Renal cortical epithelial cell (primary cell): ENCODE measurements at places on chromosomes 2 and 18.

DNA sequence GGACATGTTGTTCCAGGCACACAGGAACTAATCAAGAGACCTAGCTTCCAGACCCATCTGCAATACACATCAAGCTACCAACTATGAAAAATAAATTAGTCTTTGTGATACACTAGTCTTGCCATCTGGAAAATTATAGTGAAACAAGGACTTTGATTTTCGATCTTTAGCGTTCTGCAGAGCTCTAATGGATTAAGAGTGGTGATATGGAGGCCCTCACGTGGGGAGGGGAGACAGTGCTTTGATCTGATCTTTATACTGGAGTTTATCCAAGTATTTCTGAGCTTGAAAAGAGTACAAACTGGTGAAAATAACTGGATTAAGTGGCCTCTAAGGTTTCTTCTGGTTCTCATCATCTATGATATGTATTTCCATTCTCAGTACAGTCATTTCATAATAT, 273.4 kb upstream of the CDH7 start:
- no peak for DNase-seq

DNA sequence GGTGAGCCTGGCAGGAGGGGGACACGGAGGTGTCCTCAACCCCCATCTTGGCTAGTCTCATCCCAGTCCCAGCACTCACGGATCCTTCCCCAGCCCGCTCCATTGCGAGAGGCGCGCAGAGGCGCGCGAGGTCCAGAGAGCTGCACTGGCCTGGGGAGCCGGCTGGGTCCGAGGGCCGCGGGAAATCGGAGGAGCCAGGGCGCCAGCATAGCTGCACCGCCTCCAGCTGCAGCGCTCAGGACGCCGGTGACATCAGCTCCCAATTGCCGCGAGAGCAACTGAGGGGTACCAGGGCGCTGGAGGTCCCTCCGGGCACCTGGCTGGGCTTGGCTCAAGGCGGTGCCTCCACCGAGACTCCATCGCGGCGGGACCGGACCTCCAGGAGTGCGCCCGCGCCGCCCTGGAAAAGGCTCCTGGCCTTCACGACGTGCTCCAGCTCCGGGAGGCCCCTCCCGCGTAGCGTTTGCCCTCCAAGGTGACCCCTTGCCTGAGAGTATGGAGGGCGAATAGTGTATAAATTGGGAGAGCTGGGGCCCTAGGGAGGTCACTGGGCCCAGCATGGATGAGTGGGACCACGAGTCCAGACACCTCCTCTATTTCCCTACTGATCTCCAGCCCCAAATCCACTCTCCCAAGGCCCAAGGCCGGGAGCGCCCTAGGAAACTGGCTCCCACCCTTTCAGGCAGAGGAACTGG, 5.5 kb downstream of the RTKN start:
- DNase-seq, result no peak

DNA sequence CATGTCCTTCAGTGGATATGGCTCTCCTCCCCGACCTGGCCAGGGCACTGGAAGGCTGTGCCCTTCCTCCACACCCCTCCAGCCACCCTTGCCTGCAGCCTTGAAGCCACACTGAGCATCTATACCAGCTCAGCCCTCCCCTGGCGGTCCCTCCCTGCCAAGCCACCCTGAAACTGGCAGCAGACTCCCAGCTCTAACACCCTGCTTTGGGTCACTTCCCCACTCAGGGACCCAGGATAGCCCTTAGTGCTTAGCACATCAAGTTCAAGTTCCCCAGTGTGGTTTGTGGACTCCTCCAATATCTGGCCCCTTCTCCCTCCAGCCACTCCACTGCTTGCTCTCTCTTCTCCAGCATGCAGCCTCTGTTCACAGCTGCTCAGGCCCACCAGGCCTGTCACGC, 89.4 kb downstream of the TNS1 start:
- no peak for DNase-seq

DNA sequence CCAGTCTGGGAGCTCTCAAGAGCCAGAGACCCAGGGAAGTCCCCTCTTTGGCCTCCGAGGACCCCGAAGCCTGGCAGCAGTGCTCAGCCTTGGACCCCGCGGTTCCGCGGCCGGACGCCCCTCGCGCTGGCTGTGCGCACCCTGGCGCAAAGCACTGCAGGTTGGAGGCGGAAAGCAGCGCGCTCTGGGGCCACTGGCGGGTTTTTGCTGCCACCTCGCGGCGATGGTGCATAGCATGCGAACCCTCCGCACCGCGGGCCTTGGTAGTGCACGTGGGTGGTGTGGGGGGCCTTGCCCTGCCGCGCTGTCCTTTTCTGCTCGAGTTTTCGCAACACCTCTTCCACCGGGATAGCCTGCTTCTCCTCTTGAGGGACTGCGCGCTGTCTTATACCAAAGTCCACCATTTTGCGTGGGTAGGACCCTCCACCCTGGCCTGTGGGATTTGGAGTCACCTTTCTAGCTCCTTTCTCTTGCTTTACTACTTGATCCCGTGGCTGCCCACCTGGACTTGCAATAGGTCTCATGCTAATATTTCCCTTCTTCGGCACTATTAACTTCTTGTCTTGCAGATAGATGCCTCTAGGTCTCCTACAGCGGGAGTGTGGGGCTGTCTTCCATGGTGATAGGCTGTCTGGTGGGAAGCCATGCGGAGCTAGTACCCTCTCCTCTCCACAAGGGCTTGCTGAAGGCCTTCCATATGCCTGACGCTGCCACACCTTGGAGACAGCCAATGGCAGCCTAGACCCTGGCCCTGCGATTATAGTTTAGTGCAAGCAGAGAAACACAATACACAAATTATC, 14.3 kb downstream of the SIX3 start:
- DNase-seq, result peak; percentile 11

DNA sequence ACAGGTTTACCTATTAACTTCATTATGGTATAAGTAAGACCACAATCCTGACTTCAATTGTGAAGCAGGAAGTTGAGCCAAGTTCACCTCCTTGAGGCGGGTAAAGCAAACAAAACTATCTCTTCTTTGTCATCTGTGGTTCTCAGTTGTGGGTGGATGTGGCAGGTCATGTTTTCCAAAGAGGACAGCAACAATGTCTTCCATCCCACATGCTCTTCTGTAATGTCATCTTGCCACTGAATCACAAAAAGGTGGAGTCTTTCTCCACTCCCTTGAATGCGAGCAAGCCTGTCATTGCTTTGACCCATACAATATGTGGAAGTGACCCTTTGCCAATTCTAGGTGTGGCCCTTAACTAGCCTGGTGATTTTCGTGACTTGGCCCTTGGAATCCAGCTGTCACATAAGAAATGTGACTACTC, 98.7 kb downstream of the GRB14 start:
- DNase-seq, result peak; percentile 92

DNA sequence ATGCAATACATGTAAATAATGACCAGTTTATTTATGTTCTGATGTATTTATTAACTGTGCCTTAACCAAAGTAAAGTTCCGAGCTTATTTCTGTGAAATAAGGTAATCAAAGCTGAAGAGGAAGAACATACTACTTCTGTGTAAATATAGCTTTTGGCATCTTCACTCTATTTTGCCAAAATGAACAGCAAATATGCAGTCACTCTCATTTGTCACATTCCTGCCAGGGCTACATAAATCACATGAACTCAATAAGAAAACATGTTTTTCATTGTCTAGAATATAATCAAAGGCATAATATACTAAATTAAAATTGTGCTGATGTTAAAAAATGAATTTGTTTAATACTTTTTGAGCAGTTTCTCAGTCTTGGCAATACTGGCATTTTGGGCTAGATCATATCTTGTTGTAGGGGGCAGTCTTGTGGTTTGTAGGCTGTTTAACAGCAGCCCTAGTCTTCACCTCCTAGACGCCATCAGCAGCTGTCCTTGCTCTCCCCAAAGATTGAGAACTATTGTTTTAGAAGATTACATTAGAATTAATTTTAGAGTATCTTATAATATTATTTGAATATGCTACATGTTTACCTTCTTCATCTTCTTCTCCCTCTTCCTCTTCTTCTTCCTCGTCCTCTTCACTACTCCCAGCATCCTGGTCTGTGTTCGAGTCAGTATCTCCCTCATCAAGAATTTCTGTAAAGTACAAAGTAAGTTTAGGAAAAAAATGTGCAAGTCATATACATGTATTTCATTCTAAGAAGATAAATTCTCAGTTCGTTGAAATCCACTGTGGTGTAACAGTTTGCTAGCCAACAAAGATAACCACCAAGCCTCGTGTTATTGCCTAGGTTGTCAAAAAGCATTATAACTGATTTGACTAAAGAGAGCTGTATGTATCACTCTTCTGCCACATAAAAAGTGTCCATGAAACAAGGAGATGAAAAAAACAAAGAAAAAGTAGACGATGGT, 41.5 kb downstream of the CWC22 start:
- no peak for DNase-seq

GRCh38 chr2:212672186-212672585, 133.6 kb upstream of the ERBB4 start:
- no peak for DNase-seq

- DNase-seq, result no peak
Measured at GRCh38 chr2:143852759-143853158, 667.2 kb downstream of the ZEB2 start.

DNA sequence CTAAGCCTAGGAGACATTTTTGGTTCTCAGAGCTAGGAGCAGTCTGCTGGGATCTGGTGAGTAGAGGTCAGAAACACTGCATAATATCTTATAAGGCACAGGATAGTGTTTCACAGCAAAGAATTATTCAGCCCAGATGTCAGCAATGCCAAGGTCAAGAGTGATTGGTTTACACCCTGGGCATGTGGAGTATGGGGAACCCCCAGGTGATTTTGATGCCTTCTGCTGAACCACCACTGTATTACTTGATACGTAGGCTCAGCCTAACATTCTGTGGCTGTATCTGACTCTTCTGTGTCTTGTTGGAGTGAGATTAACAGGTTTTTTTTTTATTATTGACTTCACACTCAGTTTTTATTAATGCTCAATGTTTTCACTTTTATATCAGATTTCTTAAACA, 6.0 kb downstream of the DDX18 start:
- DNase-seq, result no peak

DNA sequence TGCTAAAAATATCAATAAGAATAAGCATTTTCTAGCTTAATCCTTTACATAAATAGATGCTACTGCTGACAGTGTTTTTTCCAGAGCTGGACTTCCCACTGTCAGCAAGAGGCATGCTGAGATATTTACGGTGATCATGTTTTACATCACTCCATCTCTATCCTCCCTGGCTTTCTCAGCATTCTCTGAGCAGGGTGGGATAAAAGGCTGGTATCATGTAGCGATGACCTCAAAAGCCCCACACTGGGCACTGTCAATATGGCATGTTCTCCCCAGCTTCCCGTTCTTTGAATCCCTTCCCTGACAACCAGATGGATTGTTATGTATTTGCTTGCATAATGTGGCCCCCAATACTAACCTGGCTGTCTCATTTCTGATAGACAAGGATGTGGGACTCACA, 83.2 kb upstream of the EPHA4 start:
- DNase-seq, result no peak

DNA sequence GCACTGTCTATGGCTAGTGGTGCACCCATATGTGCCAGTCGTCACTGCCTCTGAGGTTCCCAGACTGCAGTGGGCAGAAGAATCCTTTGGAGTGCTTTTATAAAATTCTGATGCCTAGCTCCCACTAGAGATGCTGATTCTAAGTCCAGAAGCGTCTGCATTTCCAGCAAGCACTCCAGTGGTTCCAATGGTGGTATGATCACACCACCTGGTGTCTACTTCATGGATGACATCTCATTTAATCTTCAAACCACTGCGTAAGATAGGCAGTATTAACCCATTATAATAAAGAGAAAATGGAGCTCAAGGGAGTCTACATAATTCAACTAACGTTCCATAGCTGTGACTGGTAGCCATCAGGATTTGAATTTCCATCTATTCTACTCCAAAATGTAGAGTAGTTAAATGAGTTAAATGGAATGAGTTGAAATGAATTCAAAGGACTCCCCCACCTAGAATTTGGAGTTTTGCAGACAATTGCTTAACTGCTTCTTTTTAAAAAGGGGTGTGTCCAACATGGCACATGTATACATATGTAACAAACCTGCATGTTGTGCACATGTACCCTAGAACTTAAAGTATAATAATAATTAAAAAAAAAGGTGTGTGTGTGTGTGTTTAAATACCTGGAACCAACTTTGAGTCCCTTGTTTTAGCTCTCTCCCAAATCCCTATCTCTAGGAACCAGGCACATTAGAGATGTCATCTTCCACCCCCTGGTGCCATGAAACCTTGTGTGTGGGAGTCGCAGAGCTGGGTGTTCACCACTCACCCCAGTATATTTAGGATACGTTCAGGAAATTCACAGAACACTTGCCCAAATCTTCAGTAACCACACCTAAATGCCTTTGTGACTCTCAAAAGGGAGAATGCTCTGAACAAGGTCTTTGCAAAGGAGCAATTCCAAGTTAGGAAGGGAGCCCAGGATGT, 14.1 kb downstream of the LAMA3 start:
- DNase-seq, result peak; percentile 70

DNA sequence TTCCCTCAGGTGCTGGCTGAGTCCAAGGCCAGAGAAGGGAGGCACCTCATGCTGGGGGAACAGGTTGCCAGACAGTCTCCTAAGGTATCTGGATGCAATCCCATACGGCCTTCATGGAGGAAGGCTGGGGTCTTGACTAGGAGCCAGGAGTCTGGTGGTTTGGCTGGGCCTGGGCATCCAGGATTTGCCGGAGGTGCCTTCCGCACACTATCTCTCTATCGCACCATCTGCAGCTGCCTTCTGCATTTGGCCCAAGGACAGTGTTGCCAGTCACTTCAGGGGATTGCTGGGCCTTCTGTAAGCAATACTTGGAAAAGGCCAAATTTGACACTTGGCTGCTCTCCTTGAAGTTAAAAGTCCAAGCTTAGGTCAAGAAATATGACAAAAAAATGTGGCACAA, 327.2 kb downstream of the EN1 start:
- no peak for DNase-seq

GRCh38 chr2:54239427-54239826, 16.6 kb downstream of the TSPYL6 start:
- peak; percentile 37 for DNase-seq

GRCh38 chr2:43356774-43357173, 130.4 kb upstream of the ZFP36L2 start:
- peak; percentile 70 for DNase-seq

GRCh38 chr2:110886826-110887573, 154.6 kb downstream of the ACOXL start:
- DNase-seq, result no peak
